ENCODE measurements at places on chromosomes 16 and 17.

- DNase-seq: no peak
Observed at GRCh38 chr17:2181206-2181896, 122.2 kb downstream of the SMG6 start.

DNA sequence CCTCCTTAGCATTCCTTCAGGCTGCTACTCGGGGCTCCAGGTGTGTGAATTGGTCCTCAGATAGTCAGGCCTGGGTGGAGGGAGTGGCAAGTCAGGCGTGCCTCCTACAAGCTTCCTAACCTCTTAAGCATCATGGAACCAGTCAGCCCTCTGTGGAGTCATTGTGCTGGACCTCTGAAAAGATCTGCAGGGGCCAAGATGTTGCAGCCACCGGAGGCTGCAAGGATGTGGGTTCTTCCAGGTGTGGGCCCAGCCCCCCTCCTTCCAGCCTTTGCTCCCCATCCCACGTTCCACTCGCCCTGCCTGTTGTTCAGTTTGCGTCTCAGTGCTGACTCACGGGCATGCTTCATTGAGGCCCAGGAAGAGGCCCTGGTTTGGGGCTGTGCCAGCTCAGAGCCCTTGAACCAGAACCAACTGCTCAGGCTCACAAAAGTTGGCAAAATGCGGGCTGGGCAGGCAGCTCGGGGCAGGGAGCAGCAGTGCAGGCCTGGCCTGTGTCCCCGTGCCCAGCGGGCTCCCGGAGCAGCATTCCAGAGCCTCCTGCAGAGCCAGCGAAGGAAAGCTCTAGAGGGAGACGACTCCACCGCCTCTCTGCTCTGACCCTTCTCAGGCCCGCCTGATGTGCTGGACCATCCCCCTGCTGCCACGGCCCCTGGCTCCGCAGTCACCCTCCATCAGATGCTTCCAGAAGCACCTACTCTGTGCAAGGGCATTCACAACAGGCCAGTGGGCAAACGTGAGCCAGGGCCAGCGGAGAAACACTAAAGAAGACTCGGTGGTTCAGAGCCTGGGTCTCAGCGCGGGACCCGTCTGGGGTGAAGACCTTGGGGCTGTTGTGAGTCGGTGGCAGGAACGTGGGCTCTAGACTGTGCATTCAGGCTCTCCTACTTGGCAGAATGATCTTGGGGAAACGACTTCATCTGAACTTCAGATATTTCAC lies 7.5 kb downstream of the LDHD start:
- DNase-seq: peak; percentile 83

DNA sequence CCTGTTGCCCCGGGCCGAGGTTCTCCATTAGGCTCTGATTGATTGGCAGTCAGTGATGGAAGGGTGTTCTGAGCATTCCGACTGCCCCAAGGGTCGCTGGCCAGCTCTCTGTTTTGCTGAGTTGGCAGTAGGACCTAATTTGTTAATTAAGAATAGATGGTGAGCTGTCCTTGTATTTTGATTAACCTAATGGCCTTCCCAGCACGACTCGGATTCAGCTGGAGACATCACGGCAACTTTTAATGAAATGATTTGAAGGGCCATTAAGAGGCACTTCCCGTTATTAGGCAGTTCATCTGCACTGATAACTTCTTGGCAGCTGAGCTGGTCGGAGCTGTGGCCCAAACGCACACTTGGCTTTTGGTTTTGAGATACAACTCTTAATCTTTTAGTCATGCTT lies 74.2 kb downstream of the HAPSTR1 start:
- no peak for DNase-seq

- DNase-seq: peak; percentile 49
Observed at GRCh38 chr17:17818088-17818526, 18.7 kb downstream of the SREBF1 start.

DNA sequence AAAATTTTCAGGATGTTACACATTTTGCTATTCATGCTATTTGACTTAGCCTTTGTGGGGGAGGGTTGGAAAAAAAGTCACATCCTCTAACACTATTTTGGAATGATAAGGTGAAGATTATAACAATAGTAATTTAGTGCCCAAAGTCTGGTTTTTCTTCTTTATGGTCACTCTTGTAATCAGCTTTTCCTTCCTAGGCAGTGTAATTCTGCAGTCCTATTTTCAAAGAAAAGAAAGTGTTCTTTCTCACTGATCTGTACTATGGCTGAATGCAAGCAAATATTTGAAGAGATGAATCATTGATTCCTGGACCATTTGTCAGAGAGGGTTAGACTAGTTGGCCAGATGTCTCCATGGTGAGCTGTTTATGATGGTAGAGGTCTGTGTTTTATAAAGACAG lies 8.4 kb downstream of the RSPRY1 start:
- DNase-seq: no peak

GRCh38 chr16:78444-79150 lies 572 bp downstream of the MPG start:
- DNase-seq: peak; percentile 64

GRCh38 chr16:68275611-68276191 lies 11.4 kb downstream of the SLC7A6 start:
- DNase-seq: no peak
